ENCODE measurements at places on chromosomes 5 and 9.

DNA sequence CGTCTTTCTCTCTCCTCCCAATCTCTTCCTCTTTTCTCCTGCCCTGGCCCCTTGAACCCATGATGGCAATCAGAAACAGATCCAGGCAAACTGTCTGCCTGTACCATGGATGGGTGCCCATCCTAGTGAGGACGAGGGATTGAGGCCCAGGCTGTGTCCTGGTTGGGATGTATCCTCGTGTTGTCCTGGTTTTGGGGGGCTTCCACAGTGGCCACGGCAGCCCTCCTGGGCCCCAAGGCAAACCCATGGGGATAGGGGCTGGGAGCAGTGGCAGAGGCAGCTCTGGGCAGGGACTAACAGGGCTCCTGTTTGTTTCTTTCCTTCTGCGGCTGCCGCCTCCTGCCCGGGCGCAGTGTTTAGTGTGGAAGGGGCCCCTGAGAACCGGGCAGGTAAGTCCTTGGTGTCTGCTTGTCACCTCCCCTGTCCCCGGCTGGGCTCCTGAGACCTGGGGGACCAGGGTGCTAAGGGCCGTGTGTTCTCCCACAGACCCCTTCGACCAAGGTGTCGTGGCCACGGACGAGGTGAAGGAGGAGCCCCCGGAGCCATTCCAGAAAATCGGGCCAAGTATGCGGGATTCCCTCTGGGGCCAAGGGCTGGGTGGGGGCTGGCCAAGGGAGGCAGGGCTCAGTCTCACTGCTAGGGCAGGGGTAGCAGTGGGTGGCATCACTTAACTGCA is 70.0 kb downstream of the AMBP start:
- no peak for DNase-seq

GRCh38 chr9:1034271-1034670 is 15.9 kb upstream of the DMRT2 start:
- no peak for DNase-seq

DNA sequence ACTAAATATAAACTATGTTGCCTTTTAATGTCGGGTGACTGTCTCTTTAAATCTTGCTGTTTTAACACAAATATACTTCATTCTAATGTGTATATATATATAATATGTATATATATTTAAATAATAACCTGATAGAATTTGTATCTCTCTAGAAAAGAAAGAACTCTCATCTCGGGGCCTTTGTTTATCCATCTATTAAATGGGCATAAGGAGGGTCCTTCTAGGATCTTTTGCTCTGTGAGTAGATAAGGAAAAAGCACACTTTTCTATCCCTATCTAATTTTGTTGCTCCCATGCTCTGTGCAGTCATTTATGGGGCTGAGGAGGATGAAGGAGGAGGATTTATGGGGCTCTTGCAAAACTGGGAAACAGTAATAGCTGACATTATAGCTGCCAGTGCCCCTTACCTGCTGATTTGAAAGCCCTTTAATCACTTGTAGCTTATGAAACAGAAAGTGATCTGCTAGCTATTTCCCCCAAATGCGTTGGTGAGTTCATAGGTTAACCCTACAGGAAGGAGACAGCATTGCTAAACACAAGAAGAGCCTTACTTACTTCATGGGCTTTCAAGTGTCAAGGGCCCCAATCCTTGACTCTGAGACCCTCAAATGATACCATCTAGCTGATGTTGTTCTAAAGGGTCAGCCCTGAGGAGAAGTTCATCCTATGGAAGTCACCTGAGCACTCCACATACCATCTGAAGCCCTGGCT is 5.8 kb upstream of the PPARGC1B start:
- no peak for DNase-seq

- no peak for DNase-seq
These were observed 29.5 kb downstream of the TTC39B start for GRCh38 chr9:15277400-15278090.

DNA sequence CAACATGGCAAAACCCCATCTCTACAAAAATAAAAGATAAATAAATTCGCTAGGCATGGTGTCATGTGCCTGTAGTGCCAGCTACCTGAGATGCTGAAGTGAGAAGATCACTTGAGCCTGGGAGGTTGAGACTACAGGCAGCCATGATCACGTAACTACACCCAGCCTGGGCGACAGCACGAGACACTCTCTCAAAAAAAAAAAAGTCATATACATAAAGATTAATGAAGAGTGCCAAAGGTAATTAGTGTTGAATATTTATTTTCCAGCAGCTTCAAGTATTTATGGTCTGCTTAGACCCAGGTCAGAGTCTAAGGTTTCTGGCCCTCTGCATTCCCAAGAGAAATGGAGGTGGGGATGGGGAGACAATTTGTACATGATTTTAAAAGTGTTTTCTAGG is 167.7 kb downstream of the CD180 start:
- no peak for DNase-seq

DNA sequence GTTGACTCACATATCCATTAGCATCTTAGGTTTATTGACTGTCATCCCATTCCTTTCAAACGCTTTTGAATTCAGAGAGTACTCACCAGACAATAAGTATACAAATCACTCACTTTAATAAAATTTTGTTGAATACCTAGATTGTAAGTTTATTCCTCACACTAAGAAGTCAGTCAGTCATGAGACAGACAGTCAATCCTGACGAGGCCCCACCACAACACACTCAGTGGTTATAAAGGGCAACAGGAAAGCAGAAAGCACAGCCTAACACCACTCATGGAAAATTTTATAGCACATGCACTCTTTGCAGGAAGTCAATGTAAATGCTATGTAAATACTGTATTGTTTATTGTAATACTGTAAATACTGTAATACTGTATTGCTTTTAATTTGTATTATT is 176.3 kb upstream of the PTGER4 start:
- DNase-seq = no peak
